ENCODE measurements at places on chromosomes 7 and 10. TPM values are rescaled to one million over a fixed set of nuclear protein-coding genes. Genes with fewer than 3 reads are reported as not detected.
A peak's percentile ranks its signal among the peaks of the same experiment; 100 is the strongest.

GRCh38 chr7:129210256-129210988 is 14.4 kb upstream of the AHCYL2 start:
- DNase-seq, result peak; percentile 15

GRCh38 chr10:78528749-78529204 is 495.1 kb downstream of the RPS24 start:
- no peak for DNase-seq

The MLLT10 gene
- 36.9 TPM for total RNA-seq

- DNase-seq, result no peak
Observed at GRCh38 chr7:47552621-47553020, 29.3 kb downstream of the TNS3 start.

- DNase-seq, result no peak
Observed at GRCh38 chr10:11125004-11125403, 107.3 kb downstream of the CELF2 start.

- DNase-seq, result no peak
Observed at GRCh38 chr7:92758796-92759431, 77.5 kb downstream of the CDK6 start.

- no peak for DNase-seq
Observed at GRCh38 chr10:46528171-46528671, 28.2 kb downstream of the GPRIN2 start.

The MUC12 gene
- not detected for total RNA-seq

DNA sequence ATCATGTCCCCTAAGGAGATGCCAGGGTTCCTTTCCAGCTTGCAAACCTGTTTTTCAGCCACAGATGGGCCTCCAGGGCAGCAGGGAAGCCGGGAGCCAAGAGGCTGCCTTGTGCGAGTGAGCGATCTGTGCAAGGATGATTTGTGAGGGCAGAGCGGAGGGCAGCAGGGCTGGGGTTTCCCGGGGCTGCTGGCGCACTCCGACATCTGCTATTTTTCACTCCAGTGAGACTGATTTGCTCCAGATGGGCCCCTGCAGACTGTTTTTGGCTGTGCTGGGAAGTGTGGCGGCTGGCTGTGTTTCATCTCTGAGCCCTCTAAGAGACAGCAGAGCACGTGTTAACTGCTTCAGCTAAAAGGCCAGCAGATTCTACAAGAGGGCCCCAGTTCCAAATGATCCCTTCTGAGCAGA is 466.2 kb downstream of the TYW1 start:
- no peak for DNase-seq

The APBB1IP gene
- not detected for total RNA-seq

The GPR26 gene
- total RNA-seq, result not detected

The INA gene
- 0.13 TPM for total RNA-seq

DNA sequence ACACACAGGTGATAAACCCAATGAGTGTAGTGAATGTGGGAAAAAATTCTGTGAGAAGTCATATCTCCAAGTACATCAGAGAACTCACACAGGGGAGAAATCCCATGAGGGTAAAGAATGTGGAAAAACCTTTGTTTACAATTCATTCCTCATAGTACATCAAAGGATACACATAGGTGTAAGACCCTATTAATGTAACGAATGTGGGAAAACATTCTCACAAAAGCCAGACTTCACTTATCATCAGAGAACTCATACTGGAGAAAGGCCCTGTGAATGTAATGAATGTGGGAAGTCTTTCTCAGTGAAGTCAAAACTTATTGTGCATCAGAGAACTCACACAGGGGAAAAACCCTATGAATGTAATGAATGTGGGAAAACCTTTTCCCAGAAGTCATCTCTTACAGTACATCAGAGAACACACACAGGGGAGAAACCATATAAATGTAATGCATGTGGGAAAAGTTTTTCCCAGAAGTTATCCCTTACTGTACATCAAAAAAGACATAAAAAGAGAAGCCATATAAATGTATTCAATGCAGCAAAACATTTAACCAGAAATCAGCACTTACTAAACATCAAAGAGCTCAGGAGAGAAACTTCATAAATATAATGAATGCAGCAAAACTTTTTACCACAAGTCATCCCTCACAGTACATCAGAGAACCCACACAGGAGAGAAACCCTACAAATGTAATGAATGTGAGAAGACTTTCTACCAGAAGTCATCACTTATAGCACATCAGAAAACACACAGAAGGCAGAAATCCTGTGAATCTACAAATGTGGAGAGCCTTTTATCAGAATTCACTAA is 49.8 kb downstream of the ZNF239 start:
- DNase-seq, result no peak

The CPEB3 gene
- 0.92 TPM for total RNA-seq

The RNF148 gene
- 0.86 TPM for total RNA-seq

The OR9A2 gene
- total RNA-seq, result not detected

The FOXP2 gene
- total RNA-seq, result not detected

The HIPK2 gene
- 14.3 TPM for total RNA-seq

The TMEM72 gene
- not detected for total RNA-seq

The CLCN1 gene
- not detected for total RNA-seq

The COL26A1 gene
- not detected for total RNA-seq

DNA sequence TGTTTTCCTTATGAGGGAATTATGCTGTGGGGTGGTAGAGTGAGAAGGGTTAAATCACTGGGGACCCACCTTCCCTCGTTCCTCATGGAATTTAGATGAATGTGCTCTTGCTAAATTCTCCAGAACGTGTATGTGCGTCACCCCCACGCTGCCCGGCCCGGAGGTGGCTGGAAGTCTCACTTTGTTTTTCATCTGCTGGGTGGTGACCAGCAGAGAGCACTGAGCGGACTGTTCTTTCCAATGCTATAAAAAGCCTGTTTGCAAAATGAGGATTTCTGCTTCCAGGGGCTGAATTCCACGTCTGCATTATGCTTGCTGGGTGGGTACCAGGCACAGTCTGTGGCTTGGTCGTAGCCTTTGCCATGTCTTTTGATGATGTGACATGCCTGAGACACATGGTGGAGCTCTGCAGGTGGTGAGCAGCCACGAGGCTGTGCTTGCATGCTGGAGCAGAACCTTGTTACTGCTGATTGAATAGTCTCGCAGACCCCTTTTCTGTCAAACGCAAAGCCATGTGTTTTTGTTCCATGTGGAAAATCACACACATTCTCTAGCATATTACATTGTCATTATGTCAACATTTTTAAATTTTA is 31.9 kb upstream of the INSYN2A start:
- no peak for DNase-seq

All from pulmonary artery endothelial cell (primary cell).